ENCODE measurements at places on chromosomes 4 and X.

DNA sequence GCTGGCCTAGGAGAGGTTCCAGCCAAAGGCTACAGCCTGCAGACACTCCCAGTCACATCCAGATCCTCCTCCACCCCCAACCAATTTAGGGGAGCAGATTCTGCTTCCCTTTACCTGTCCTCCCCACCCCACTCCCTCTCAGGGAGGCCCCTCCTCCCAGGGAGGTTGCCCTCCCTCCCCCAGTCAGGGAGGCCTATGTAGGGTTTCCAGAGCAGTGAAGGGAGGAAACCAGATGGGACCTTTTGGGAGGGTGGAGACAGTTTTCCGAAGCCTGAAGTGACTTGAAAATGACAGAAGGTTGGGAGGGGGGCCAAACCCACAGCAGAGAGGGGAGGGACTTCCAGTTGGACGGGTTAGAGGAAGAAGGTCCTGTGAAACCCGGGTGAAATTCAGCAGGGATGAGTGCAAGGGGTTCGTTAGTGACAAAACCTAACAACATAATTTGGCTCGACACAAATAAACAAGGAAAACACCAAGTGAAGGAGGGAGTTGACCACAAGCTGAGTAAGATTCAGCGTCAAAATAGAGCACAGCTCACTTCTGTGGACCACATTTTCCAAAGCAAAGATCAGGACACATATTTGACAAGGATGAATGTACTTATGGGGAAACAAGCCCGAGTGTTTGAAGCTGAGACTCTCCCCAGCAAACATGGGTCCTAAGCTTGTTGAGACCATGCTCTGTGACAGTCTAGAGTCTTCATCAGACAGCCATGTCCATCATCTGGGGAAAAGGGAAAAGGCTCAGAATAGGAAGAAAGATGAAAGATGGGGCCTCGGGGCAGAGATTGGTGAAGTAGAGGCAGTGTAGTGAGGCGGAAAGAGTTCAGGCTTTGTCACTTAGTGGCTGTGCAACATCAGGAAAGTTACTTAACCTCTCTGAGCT is 46.4 kb downstream of the PRPS1 start:
- no peak for DNase-seq

DNA sequence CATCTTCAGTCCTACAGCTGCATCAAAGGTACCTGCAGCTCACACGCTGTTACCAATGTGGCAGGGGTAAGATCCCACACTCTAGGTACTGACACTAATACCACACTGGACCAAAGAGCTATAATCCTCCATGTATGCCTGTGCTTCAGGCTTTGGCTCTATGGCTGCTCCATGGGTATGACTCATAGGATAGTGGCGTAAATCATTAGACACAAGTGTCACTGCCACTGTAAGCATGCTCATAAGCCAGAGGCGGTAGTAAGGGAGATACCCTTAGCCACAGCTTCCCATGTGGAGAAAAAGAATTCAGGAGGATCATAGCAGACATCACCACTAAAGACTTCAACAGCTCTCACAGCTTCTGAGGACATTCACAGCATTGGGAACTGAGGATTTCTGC is 287.5 kb downstream of the ACTRT1 start:
- DNase-seq: no peak

DNA sequence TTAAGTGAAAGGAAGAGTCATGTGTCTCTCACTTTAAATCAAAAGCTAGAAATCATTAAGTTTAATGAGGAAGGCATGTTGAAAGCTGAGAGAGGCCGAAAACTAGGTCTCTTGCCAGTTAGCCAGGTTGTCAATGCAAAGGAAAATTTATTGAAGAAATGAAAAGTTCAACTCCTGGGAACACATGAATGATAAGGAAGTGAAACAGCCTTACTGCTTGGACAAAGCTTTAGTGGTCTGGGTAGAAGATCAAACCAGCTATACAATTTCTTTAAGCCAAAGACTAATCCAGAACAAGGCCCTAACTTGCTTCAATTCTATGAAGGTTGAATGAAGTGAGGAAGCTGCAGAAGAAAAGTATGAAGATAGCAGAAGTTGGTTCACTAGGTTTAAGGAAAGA is 24.9 kb downstream of the RHOH start:
- no peak for DNase-seq

GRCh38 chrX:37594755-37595382 is 23.4 kb downstream of the LANCL3 start:
- DNase-seq: no peak

DNA sequence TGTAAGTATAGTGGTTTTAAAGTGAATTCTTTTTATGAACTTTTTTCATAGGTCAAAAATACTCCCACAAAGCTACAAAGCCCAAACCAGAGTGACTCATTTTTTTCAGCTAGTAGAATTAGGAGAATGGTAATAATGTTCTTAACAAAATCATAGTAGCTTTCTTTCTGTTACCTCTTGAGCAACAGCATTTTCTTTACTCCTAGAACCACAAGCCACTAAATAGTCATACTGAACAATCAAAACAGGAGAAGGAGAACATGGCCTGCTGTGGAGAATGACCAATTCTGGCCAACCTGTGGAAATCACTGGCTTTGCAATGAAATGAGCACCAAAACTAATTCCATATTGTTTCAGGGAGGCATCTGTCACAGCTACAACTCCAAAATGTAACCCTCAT is 112.9 kb downstream of the AMMECR1 start:
- no peak for DNase-seq

GRCh38 chrX:153394612-153395011 is 6.5 kb downstream of the PNMA6E start:
- DNase-seq: no peak

GRCh38 chr4:22416403-22416802 is 99.5 kb downstream of the ADGRA3 start:
- DNase-seq: peak; percentile 8

DNA sequence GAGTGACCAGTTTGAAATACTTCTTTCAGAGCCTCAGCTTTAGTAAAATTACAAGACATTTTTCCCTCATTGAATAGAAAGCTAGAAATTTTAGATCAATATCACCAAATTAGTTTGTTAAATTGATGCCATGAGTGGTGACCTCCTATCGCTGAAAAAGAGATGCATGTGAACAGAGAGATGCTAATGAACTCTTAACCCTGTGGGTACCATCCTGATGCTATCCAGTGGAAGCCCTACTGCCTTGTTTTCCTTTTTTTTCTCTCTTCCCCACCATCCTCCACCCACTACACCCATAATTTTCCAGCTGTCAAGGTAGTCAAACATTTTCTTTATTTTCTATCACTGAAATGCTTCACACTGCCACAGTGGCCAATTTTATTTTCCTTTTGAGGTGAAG is 61.9 kb downstream of the PPEF1 start:
- DNase-seq: no peak

DNA sequence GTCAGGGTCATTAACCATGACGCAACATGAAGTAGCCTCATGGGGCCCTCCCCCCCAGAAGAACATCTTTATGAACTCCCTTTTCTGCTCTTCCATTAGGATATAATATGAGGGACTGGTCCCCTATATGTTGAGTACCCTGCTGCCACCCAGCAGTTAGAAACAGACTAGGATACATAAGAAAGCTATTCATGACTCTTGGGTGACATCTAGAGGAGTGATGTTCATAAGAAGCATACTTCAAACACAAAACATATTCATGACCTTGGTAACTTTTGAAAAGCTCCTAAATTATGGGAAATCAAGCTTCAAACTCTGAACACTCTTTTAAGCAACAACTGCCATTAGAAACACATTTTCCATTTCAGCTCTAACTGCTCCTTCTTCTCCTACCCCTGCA is 155.2 kb upstream of the SPIN4 start:
- DNase-seq: peak; percentile 6

DNA sequence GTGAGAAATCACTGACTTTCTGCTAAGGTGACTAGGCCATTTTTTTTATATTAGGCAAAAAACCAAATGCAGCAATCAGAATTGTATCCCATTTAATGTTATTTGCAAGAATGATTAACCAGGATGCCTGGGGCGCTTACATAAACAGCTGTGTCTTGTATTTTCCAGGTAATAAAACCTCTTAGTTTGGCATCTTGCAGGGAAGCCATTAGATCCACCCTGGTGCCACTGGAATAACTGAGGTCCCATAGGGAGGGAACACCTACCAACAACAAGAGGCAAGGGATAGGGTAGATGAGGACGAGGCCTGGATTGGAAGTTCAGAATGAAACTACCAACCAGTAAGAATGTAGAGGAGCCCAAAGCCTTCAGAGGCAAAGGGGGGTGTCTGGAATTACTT is 288.3 kb downstream of the ARHGAP24 start:
- no peak for DNase-seq

DNA sequence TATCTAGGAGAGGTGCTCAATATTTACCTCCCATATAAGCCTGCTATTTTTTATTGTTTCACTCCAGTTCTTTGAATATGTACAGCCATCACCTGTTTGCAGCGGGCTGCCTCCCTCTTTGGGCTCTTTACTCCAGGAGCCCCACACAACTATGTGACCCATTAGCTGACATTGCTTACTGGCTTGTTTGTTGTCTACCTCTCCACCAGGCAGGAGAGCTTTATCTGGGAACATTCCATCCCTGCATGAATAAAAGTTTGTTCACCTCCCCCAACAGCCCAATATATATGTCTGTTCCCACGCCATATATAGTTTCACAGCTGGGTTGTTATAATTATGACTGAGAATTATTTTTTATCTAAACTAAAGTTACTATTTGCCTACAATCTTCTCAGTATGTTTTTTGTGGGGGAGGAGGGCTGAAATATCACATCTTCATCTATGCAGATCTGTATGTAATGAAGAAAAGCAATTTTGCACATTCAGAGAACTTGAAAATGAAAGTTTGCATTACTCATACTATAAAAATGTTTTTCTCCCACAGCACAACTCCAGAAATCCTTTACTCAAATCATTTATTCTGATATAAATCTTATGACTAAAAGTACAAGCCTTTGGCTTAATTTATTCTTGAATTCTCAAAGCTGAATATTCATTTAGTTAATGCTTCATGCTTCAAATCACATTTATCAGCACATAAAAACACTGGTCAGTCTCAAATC is 61.2 kb upstream of the DAPP1 start:
- no peak for DNase-seq

- no peak for DNase-seq
Measured at GRCh38 chr4:111434586-111434985, 710.7 kb upstream of the FAM241A start.

GRCh38 chrX:26138274-26138673 is at the start of gene MAGEB18:
Gene MAGEB18, plus strand, starts transcription at chrX:26138343. Its CDS starts 643 bp downstream, at chrX:26138986.
- peak; percentile 0 for DNase-seq

- no peak for DNase-seq
Measured at GRCh38 chr4:83331956-83332355, 2.7 kb downstream of the HPSE start.

- no peak for DNase-seq
Measured at GRCh38 chr4:22999419-22999818, 306.7 kb downstream of the GBA3 start.

- no peak for DNase-seq
Measured at GRCh38 chr4:26034849-26035248, 120.8 kb downstream of the SMIM20 start.

GRCh38 chr4:155952501-155952901 is 1.2 kb downstream of the CTSO start:
- no peak for DNase-seq

All from SK-N-DZ (cell line).